ENCODE measurements at places on chromosomes 12 and 14.

GRCh38 chr12:99759444-99759843, 111.9 kb downstream of the GARIN6 start:
- DNase-seq: no peak

- DNase-seq: no peak
Observed at GRCh38 chr12:92674500-92674899, 28.3 kb upstream of the PLEKHG7 start.

DNA sequence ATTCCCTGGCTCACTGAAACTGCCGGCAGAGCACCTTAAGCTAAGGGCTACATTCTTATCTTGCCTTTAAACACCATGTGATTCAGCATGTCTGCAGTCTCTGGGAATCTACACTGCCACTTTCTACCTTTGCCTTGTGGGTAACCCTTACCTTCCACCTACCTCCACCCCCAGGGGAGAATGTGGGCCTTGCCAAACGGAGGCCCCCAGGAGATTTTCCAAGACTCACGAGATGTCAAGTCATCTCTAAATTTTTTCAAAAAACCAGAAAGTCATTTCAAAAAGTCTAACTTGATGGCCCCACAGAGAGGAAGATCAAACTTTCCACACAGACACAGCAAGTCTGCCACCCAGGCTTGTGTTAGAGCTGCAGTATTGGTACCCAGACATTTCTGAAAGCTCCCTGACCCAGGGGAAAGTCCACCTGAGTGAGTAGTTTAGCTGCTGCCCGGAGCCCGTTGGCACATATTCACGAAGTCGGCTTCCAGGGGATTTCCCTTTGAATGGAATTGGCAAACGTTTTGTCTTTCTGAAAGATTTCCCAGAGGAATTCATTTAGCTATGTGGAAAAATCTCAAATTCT, 4.7 kb upstream of the PSMA6 start:
- DNase-seq: no peak

- no peak for DNase-seq
Observed at GRCh38 chr12:27580561-27581330, 56.7 kb downstream of the PPFIBP1 start.

DNA sequence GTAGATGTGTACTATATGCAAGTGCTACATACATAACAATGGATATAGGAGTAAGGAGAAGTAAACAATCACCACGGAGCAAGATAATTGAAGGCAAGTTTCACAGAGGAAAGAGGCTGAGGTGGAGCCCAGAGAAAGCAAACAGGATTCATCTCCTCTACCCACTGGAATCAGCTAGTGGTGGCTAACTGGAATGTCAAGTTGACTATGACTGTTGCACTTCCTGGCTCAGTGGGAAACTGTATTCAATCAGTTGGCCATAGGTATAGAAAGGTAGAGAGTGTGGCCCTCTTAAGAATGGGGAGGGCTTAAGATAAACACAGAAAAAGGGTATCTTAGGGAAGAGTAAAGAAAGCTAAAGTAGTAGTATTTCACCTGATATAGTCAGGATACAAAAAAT, 62.4 kb downstream of the MAP4K5 start:
- DNase-seq: no peak

DNA sequence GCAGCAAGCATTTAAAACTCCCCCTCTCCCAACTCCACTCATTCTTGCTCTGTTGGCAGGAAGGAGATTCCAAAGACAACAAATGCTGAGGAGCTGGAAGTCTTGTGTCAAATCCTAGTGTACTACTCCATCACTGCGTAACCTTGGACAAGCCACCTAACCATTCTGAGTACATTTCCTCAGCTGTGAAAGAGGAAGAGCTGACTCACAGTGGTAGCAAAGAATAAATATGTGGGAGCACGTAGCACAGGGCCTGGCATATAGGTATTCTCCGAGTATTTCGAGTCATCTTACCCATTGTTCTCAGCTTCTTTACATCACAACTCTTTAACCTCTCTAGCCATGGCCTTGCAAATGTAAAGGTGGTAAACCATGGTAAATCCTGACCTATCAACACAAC, 28.7 kb downstream of the EGLN3 start:
- DNase-seq: no peak

- DNase-seq: no peak
Observed at GRCh38 chr12:69022674-69023073, 89.7 kb upstream of the CPM start.

- no peak for DNase-seq
Observed at GRCh38 chr12:63994704-63995103, 150.2 kb downstream of the SRGAP1 start.

- DNase-seq: no peak
Observed at GRCh38 chr12:47377414-47378221, 297.9 kb upstream of the AMIGO2 start.

GRCh38 chr14:53840444-53840843, 116.2 kb downstream of the BMP4 start:
- no peak for DNase-seq

- DNase-seq: no peak
Observed at GRCh38 chr14:87491816-87492215, 501.2 kb downstream of the GALC start.

DNA sequence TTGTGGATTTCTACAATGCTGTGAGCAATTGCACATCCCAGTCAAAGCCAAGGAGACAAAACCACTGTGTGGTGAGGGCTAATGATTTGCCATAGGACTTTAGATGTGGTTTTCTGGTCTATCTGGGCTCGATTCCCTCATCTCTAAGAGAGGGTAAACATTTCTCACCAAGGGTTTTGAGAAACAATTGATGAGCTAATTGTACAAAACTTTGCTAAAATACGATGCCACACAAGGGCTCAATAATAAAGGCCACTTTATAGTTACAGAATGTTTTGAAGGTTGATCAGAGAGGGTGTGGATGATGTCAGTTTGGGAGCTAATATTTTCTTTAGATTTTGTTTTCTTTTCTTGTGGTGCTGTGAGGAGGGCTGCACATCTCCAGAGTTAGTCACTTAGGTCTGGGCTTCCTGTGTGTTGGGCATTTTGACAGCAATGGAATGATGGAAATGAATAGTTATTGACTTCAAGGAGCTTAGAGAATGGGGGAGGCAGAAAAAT, 60.8 kb upstream of the SLC38A4 start:
- no peak for DNase-seq

- DNase-seq: no peak
Observed at GRCh38 chr12:65881348-65881961, 57.2 kb downstream of the HMGA2 start.

DNA sequence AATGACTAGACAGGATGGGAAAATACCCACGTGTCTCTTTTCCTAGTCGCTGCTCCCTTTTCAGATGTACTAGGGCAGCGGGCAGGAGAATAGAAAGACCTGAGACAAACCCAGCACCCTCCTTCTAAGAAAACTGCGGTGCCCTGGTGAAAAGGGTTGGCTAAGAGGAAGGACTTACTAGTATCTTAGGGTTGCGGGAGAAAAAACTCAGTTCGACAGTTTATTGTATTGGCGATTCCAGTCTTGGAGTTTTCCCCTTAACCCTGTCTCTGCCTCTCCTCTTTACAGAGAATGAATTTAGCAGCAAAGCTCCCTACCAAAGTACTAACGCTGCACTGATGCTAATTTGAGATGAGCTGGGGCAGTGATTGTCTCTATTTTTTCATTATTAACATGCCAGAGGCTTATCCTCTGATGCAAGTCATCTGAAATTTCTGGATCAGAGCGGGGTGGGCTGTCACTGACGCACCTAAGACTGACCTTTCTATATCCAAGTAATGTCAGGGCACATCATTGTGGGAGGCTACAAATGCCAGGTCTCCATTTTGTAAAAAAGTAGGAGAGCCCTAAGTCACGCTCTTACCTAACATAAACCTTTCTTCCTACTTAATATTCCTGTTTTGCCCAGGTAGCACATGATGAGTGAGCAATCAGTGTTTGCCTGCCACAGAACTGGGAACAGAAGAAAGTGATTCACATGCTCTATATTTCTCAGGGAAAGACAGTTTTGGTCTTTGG, 916 bp upstream of the PAWR start:
- no peak for DNase-seq

DNA sequence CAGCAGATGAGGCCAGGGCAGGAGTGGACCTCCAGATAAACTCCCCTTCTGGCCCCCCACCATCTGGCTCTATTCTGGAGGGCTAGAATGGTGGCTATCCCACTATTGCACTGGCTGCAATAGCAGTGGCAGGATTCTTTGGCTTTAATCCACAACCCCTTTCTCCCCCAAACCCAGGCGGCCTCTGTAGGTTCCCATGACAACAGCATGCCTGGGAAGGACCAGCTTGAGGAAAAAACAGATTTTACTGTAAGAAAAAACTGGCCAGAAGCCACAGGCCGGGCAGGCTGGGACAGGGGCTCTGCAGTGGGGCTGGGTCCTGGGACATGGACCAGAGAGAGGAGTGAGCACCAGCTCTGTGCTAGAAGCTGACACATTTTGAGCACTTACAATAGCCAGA, 13.6 kb upstream of the ACVR1B start:
- DNase-seq: no peak

DNA sequence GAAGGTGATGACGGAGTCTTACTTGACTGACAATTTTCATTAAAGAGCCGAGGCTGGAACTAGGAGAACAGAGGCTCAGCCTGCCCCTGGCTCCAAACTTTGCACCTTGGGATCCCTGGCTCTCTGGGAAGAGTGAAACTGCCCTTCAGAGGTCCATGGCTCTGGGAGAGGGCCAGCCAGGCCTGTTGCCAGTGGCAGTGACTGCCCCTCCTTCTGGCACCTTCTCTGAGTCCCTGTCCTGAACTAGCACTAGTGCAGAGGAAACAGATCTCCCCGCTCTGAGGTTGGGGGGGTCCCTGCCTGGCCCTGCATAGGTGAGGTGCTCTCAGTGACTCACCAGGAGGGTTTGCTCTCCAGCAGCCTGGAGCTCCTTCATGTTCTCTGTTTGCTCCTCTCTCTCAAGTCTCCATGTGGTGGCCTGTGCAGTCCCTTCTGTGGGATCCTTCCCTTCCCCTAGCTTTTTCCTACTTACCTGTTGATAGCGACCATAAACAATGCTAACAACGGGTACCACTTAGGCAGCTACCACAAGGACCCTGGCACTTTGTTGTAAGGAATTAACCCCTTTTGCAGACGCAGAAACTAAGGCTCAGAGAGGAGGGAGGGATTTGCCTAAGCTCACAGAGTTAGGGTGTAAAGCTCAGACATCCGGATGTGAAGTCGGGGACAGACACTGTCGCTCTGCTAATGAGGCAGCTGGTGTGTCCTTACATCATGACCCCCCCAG, 22.4 kb downstream of the FAM222A start:
- DNase-seq: peak; percentile 1

DNA sequence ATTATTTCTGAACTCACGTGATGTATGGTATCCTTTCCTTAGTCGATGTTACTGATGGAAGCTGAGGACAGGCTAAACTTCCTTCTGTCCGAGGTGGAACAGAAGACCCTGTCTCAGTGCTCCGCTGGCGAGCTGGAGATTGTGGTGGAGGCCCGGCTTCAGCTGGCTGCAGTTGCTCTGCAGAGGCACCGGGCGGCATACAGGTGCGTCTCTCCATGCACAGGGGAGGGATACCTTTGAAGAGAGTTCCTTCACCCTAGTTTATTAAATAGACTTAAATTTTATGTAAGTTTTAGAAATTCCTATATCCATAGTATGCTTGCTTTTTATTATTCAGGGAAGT, 186.7 kb upstream of the NEDD1 start:
- DNase-seq: no peak

GRCh38 chr12:98719515-98720504, 74.7 kb downstream of the APAF1 start:
- no peak for DNase-seq

- DNase-seq: no peak
Observed at GRCh38 chr12:2333491-2334195, 280.9 kb downstream of the CACNA1C start.

DNA sequence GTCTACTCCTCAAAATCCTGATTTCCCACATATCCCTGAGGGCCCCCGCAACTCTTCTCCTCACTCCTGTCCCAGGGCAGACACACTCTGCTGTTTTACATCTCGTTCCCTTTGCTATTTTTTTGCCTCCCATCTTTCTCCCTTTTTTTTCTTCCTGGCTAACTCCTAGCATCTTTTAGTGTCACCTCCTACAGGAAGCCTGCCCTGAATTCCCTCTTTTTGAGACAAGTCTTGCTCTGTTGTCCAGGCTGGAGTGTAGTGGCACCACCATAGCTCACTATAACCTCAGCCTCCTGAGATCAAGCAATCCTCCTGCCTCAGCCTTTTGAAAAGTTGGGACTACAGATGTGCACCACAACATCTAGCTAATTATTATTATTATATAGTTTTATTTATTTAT, 13.3 kb downstream of the MORN3 start:
- no peak for DNase-seq

DNA sequence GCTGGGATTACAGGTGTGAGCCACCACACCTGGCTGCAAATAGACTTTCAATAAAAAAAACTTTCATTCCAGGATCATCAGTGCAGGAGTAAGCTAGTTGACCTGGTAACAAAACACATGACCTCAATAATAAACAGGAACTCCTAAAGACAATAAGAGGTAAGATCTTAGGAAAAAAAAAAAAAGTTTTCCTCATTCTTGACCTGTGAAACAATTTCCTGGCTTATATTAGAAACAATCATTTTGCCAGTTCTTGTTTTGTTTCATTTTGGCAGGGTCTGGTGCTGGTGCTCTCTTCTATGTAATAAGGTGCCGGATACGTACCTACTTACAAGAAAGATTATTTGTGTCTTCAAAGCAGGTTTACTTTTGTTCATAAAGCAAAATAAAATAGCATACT, 90.6 kb upstream of the AMN1 start:
- no peak for DNase-seq

DNA sequence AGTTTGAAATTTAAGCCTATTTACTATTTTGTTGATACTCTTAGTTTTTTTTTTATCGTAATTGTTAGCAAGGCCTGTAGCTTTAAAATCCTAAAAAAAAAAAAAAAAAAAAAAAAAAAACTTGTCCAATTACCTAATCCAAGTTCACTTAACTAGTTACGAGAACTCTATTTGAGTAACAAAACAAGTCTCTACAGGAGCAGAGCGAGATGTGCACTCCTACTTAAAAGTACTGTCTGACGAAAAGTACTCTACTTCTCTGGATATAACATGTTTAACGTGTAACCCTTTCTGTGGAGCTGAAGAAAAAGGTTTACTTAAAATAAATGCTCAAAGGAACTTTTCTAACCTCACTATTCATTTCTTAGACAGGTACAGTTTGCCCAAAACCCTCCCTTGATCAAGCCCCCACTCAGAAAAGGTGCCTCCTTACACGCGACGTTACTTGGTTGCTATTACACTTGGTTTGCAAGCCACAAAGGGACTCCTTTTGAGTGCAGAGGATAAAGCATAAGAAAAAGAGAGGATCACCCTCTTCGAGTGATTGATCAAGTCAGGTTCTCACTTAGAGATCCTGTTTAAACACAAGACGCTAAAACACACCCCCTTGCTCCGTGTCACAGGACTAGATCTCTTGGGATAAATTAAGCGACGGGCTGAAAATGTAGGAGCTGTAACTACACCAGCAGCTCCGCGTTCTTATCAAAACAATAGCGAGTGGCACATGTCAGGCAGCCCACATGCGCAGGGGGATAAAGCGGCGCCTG, 2.2 kb downstream of the BAZ1A start:
- no peak for DNase-seq

- DNase-seq: no peak
Observed at GRCh38 chr12:7375145-7375543, 68.8 kb downstream of the CD163L1 start.

- DNase-seq: no peak
Observed at GRCh38 chr14:93281937-93282336, 50.9 kb downstream of the BTBD7 start.

GRCh38 chr12:13436696-13437391, 240.3 kb downstream of the EMP1 start:
- DNase-seq: no peak
